ENCODE measurements at places on chromosomes 7 and 10.
A peak's percentile ranks its signal among the peaks of the same experiment; 100 is the strongest.

- DNase-seq, result no peak
These were observed 31.6 kb downstream of the CHRM2 start for GRCh38 chr7:136900005-136900404.

DNA sequence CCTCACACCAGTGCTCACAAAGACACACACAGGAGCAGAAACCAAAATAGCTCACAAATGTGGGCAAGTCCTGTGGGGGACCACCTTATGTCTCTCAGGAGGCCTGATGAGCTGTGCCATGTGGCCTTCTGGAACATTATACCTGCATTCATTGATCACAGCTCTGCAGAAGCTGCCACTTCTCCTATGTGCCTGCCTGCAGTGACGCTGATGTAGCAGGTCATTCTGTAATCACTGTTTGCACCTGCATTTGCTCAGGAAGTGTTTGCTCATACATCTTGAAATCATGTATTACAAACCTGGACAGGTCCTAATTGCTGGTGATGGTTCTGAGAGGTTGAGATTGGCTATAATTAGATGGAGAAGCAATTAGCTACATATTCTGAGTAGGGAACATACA lies 310.2 kb downstream of the AUTS2 start:
- DNase-seq, result no peak

- no peak for DNase-seq
These were observed 1.2 kb downstream of the EN2 start for GRCh38 chr7:155458878-155459699.

- DNase-seq, result peak; percentile 46
These were observed 71.4 kb downstream of the AHR start for GRCh38 chr7:17369691-17370426.

- no peak for DNase-seq
These were observed 85.8 kb upstream of the GPR22 start for GRCh38 chr7:107384025-107384424.

- no peak for DNase-seq
These were observed 590.0 kb upstream of the MKI67 start for GRCh38 chr10:128716181-128716580.

DNA sequence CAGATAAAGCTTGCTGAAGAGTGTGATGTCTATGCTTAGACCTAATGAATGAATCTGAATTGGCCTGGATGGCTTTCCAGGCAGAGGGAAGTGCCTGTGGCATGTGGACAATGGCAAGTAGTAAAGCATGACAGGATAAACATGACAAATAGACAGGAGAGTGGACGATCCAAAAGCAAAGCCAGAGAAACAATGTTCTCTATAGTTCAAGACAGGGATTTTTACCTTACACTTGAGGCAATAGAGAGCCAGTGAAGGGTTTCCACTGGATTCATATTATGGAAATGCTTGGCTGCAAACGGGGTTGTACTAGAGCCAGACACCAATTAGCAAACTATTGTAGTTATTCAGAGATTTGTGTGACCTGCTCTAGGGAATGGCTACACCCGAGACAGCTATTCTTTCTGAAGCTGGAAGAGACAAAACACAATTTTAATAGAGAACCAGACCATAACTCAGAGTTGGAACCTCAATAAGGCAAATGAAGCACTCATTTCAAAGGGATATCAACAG lies 2.3 kb downstream of the AGMO start:
- no peak for DNase-seq

Data from HuH-7 (cell line).